ENCODE measurements at places on chromosomes 3 and 15.

DNA sequence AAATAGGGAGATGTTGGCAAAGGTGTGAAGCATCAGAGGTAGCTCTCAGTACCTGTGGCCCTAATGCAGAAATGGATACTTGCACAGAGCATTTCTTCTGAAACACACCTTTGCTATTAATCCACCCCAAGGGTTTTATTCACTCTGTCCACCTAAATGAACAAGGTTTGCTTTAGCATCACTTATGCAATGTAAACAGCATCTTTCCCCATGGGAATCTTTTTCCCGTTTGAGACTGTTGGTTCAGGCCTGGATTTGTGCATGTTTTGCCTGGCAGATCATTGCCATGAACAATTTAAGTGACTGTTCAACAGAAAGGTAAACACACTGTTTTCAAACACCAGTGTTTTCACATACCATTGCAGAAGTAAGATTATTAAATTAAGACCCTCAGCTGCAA is 508.3 kb downstream of the SOX2 start:
- DNase-seq: no peak

- DNase-seq: peak; percentile 44
Observed at GRCh38 chr3:141243271-141243707, 11.7 kb downstream of the PXYLP1 start.

DNA sequence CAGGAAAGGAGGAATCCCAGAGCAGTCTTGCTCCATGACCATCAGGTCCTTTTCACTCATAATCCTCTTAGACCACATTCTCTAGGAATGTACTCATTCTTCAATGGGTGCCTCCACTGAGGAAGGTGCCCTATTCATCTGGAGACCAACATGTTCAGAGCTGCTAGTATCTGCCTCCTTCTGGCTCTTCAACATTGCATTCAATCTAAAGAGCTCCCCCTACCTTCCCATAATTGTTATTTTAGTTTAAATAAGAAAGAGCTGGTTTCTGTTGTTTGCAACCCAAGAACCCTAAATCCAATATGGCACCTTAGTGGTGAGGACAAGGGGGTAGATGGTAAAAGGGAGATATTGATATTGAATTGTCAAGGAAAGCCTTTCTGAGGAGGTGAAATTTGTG is 67.6 kb downstream of the SCN11A start:
- no peak for DNase-seq

- no peak for DNase-seq
Observed at GRCh38 chr3:38542401-38543298, 46.5 kb downstream of the EXOG start.

Measured in type B pancreatic cell (in vitro differentiated cells).